ENCODE measurements at places on chromosomes 11 and 22. TPM values are rescaled to one million over a fixed set of nuclear protein-coding genes. Genes with fewer than 3 reads are reported as not detected.

The LIMK2 gene
- 12.6 TPM for total RNA-seq

The RBM14 gene
- total RNA-seq: 93.9 TPM

The TBX1 gene
- total RNA-seq: 91.7 TPM

The ANO5 gene
- 1.7 TPM for total RNA-seq

The APOBEC3A gene
- not detected for total RNA-seq

The ARHGEF17 gene
- total RNA-seq: 43.2 TPM

The HMOX1 gene
- total RNA-seq: 105 TPM

The FOSL1 gene
- 186 TPM for total RNA-seq

The SMPD1 gene
- total RNA-seq: 20.0 TPM

The POU2AF1 gene
- 0.18 TPM for total RNA-seq

The GAS2L1 gene
- 68.8 TPM for total RNA-seq

The CNTF gene
- 3.0 TPM for total RNA-seq

The DPP3 gene
- 180 TPM for total RNA-seq

The OTOG gene
- total RNA-seq: not detected

The RTL10 gene
- 26.7 TPM for total RNA-seq

The TSKU gene
- 31.4 TPM for total RNA-seq

The MMP27 gene
- not detected for total RNA-seq

The TRIM68 gene
- 18.5 TPM for total RNA-seq

The OR10A6 gene
- not detected for total RNA-seq

The MRPL40 gene
- total RNA-seq: 36.3 TPM

The PRRG4 gene
- 0.87 TPM for total RNA-seq

The SLC25A18 gene
- 3.9 TPM for total RNA-seq

The PATE2 gene
- 0.18 TPM for total RNA-seq

The GRAMD1B gene
- 0.46 TPM for total RNA-seq

The TMEM191C gene
- 2.9 TPM for total RNA-seq

The CDC42BPG gene
- 4.1 TPM for total RNA-seq

The ALDH3B1 gene
- 18.3 TPM for total RNA-seq

The MAPK12 gene
- total RNA-seq: 74.6 TPM

The APOA5 gene
- 0.39 TPM for total RNA-seq

The LTBP3 gene
- 133 TPM for total RNA-seq

The RIC3 gene
- 4.2 TPM for total RNA-seq

The PPP6R3 gene
- 163 TPM for total RNA-seq

The TRIM6 gene
- 53.8 TPM for total RNA-seq

The VWA5A gene
- total RNA-seq: 3.1 TPM

The TEF gene
- total RNA-seq: 7.8 TPM

The CSF2RB gene
- total RNA-seq: not detected

The APOBEC3B gene
- total RNA-seq: 15.6 TPM

The C11orf86 gene
- 0.28 TPM for total RNA-seq

The C11orf97 gene
- not detected for total RNA-seq

The MRGPRX2 gene
- not detected for total RNA-seq

The TUBA8 gene
- total RNA-seq: 1.3 TPM

The PACS1 gene
- total RNA-seq: 91.8 TPM

The CRYAB gene
- total RNA-seq: 0.59 TPM

The RGL4 gene
- total RNA-seq: not detected
